ENCODE measurements at places on chromosomes 11 and 22. TPM values are rescaled to one million over a fixed set of nuclear protein-coding genes. Genes with fewer than 3 reads are reported as not detected.

Gene SEPTIN3
- total RNA-seq, result 0.16 TPM

- no peaks in the 10 kb centered on the region for H3K36me3 ChIP-seq
- peak overlapping the region; percentile 44 for H3K27ac ChIP-seq
- no peak for DNase-seq
- H3K27me3 ChIP-seq, result no peaks in the 10 kb centered on the region
- no peak overlapping the region for H3K4me3 ChIP-seq
Measured at GRCh38 chr11:12771875-12772274, 97.7 kb downstream of the TEAD1 start.

- H3K27me3 ChIP-seq, result no peaks in the 10 kb centered on the region
- peaks cover 9% of the 10 kb centered on the region for H3K4me1 ChIP-seq
- no peaks in the 10 kb centered on the region for H3K36me3 ChIP-seq
Measured at GRCh38 chr11:77820565-77821348, at the start of the genes AAMDC and RSF1. Gene AAMDC, plus strand, starts transcription at chr11:77821144. Its CDS starts 21,353 bp downstream, at chr11:77842497. Gene RSF1, minus strand, starts transcription at chr11:77820722. Its CDS starts 8 bp downstream, at chr11:77820714.

- H3K4me3 ChIP-seq, result no peak overlapping the region
- no peaks in the 10 kb centered on the region for H3K4me1 ChIP-seq
- no peaks in the 10 kb centered on the region for H3K36me3 ChIP-seq
- H3K27ac ChIP-seq, result no peak overlapping the region
- no peaks in the 10 kb centered on the region for H3K27me3 ChIP-seq
Measured at GRCh38 chr11:65400307-65401072, 14.1 kb downstream of the FRMD8 start.

- DNase-seq, result no peak
- no peaks in the 10 kb centered on the region for H3K27me3 ChIP-seq
- no peak overlapping the region for H3K27ac ChIP-seq
Measured at GRCh38 chr22:50460938-50461337, 13.9 kb downstream of the SBF1 start.

DNA sequence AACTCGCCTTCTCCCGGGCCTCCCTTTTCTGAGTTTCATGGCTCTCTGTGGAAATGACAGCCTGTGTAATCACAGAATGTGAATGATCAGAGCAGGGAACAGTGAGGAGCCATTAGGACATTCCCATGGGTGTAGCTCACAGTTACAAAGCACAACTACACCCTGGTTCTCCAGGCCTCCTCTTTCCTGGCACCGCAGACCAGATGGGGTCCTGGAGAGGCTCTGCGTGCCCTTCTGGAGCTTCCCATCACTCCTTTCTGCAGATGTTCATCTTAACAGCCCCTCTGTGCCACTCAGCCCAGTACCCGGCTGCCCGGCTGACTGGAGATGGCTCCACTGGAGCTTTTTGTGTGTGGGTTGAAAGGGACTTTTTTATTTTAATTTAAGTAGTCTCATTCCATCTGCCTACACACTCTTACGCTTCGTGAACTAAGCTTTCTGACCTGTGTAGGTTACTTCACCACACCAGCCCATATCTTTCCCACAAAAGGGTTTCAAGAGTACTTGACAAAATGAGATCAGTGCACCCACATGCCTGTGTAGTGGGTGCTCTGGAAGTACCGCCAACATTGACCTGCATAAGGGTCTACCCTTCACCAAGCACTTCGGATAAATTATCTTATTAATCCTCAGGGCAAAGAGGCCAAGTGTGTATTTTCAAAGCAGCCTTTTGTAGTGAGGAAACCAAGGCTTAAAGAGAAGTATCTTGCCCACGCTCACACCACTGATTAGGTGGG lies 29.8 kb downstream of the SREBF2 start:
- no peaks in the 10 kb centered on the region for H3K4me1 ChIP-seq
- no peak for DNase-seq
- H3K4me3 ChIP-seq, result no peak overlapping the region
- H3K36me3 ChIP-seq, result no peaks in the 10 kb centered on the region

- H3K4me3 ChIP-seq, result no peak overlapping the region
- H3K4me1 ChIP-seq, result no peaks in the 10 kb centered on the region
- no peak for DNase-seq
Measured at GRCh38 chr11:65821107-65821506, 12.7 kb upstream of the SNX32 start.

DNA sequence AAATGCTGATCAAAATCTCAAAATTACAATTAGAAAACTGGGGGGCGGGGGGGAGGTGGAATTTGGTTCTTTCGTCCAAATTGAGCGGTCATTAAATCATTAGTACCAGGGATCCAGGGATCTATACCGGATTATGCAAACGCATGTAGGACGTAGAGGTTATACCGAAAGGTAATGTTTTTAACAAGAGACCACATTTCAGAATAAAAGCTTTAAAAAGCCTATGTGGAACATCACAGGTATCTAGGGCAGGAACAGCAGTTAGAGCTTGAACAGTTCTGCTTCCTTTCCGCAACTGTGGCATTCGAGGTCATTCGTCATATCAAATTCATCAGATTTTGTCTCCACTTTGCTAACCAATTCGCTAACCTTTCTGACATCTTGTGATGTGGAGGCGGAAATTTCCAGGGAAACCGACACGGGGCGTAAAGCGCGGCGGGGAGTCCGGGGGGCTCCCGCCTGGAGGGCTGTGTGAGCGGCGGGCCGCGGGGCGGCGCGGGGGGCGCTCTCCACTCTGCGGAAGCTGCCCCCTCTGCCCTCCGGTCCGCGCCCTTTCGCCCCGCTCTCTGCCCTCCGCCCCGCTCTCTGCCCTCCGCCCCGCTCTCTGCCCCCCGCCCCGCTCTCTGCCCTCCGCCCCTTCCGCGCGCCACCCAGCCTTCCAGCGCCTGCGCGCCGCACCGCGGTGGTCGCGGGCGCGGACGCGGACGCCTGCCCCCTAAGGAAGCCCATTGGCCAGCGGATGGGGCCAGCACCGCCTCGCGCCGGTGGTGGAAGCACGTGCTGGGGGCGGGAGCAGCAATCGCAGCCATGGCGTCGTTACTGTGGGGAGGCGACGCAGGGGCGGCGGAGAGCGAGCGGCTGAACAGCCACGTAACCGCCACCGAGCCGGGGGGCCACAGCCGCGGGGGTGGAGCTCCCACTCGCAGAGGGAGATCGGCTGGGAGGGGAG lies at the start of gene DDX25:
Gene DDX25 (plus strand): TSS at position 798 of the 949 bp plus-strand sequence. CDS start 10 bp downstream, at position 808.
- no peak for DNase-seq
- no peaks in the 10 kb centered on the region for H3K4me1 ChIP-seq

- H3K4me1 ChIP-seq, result no peaks in the 10 kb centered on the region
- DNase-seq, result no peak
- peak overlapping the region; percentile 56 for H3K4me3 ChIP-seq
- H3K36me3 ChIP-seq, result no peaks in the 10 kb centered on the region
- H3K27me3 ChIP-seq, result no peaks in the 10 kb centered on the region
Measured at GRCh38 chr11:7251487-7251835, 243 bp upstream of the SYT9 start.
